H1 (cell line): ENCODE measurements at places on chromosomes 7 and 10. TPM values are rescaled to one million over a fixed set of nuclear protein-coding genes. Genes with fewer than 3 reads are reported as not detected.

The PRLHR gene
- total RNA-seq: not detected in 2 replicates

The SH2B2 gene
- total RNA-seq: 17.5 and 18.7 TPM in 2 replicates

The CYP2W1 gene
- total RNA-seq: not detected in 2 replicates

The SLC16A12 gene
- 1.6 and 2.0 TPM in 2 replicates for total RNA-seq

The HABP2 gene
- total RNA-seq: not detected in 2 replicates

The NRG3 gene
- total RNA-seq: 4.3 and 5.0 TPM in 2 replicates

The MMP21 gene
- not detected in 2 replicates for total RNA-seq

The MARVELD1 gene
- total RNA-seq: 33.1 and 37.3 TPM in 2 replicates

The USP54 gene
- 56.6 and 65.6 TPM in 2 replicates for total RNA-seq

GRCh38 chr10:47050618-47051455 is 139.6 kb downstream of the PTPN20 start:
- no peak for DNase-seq

DNA sequence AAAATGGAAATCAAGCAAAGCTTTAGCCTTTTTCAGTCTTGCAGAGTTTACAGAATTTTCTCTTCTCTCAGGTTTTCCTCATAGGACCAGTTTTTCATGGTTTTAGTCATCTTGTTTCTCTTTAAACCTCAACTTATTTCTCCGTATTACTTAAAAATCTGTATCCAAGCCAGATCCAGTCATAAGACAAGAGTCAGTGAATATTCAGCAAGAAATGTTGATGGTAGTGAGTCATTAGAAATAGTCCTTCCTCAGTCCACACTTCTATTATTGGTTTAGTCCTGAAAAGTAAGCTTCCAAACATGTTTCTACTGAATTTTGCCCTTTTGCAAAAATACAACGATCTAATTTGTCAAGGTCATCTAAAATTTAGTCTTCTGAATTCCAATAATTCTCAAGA is 107.0 kb downstream of the VIM start:
- no peak for DNase-seq

- no peak for DNase-seq
Observed at GRCh38 chr7:115679976-115680375, 350.6 kb downstream of the TFEC start.

GRCh38 chr10:46284286-46285229 is 2.2 kb upstream of the ANTXRL start:
- DNase-seq: peak; percentile 92

GRCh38 chr7:93890041-93890463 is 501 bp downstream of the TFPI2 start:
- peak; percentile 25 for DNase-seq

- no peak for DNase-seq
Observed at GRCh38 chr7:49773218-49773935, at the start of gene VWC2. Gene VWC2 (plus strand): TSS chr7:49773638. CDS start chr7:49775436, 1,798 bp downstream.

- DNase-seq: no peak
Observed at GRCh38 chr10:85580585-85580984, 786.0 kb downstream of the GRID1 start.

- DNase-seq: no peak
Observed at GRCh38 chr10:74575912-74576311, 250.5 kb upstream of the KAT6B start.

DNA sequence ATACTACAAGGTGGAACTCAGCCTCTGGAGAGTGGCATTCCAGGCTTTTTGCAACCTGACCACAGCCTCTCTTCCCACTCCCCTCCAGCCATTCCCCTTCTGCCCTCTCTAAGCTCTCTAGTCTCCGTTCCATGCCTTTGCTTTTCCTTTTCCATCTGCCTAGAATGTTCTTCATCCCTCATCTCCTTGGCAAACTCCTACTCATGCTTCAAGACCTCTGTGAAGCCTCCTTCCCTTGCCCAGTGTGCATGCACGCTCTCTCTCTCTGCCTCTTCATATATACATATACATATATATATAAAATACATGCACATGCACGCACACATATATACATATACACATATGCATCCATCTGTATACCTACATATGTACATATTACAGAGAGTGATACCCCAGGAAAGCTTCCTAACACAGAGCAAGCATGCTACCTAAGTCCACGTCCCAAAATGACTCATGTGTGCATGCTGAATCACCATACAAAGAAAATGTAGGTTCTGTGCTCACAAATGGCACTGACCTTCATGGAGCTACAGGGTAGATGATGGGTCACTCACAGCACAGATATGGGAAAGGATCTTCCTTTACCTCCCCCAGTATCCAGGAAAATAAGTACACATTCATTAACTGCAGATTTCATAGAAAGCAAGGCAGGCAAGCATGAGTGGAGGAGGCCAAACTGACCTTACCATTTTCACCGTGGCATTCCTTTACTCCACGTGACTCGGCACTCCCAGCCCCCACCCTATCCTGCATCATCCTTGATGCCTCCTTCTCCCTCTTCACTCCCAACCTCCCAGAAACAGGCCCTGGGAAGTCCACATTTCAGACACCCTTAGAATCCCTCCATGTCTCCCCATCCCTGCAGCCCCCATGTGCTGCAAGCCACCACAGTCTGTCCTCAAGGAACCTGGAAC is 238.4 kb upstream of the ZMIZ1 start:
- DNase-seq: no peak

DNA sequence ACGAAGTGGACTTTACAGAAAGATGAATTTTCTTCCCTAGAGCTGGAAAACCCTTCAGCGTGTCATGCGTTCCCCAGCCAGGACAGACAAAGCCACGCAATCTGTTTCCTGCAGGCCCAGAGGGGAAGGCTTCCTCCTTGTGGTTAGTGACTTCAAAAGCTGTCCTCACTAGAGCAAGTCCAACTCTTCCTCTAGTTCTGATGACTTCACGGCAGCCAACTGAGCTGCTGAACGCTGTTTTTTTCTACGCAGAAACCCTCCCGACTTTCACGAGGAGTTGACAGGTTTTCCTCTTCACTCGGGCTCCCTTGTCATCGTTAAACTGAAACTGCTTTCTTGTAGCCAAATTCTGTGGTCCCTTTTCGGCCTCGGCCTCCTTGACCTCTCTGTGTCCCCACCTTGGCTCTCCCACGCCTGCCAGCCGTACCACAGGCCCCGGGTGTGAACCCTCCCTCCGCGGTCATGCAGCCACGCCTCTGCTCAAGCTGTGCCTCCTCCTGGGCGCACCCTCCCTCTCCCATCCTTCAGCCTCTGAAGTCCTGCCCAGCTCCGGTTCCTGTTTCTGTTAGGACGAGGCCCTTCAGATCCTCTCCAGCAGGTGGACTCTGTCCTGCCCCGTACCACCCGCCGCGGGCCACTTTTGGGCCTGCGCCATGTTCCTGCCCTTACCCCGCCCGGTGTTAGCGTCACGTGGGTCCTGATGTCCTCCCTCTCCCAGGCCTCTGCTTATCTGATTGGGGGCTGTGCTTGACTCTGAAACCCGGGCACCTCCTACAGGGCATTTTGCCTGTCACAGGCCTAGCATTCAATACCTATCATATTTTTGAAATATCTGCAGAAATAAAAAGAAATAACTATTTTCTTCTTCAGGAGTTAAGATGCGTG is 39.3 kb downstream of the CUX1 start:
- no peak for DNase-seq

GRCh38 chr10:34565934-34566333 is 249.2 kb downstream of the PARD3 start:
- DNase-seq: no peak

DNA sequence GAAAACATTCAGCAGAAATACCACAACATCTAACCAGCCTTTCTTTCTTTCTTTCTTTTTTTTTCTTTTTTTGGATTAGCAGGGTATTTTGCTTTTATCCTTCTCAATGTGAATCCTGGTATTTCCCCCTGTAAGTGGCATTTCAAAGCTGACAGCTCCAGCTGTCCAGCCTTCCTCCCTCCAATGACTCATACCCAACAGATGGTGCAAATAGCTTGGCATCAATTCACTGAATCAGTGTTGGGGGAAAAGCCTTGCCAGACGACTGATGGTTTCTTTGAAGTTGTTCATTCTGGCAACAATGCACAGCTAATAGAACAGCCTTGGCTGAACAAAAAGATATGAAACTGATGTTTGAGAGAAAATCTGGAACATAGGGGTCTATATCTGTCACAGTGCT is 316.8 kb upstream of the STEAP1 start:
- no peak for DNase-seq

DNA sequence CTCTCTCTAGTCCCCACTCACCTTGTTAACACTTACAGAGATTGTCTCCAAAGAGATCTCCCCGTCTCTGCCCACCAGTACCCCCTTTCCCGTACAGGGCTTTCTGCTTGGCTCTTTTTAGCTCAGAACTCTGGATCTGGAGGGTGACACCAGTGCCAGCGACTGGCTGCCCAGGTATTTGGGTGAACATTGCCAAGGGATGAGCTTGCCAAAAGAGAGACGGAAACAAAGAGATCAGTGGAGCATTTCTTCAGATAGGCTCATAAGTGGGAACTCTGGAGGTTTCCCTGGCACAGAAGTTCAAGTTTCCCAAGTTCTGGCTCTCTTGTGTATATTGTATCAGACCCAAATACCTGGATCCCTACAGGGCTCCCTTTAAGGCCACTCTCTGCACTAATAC is 30.0 kb downstream of the STRIP2 start:
- no peak for DNase-seq

DNA sequence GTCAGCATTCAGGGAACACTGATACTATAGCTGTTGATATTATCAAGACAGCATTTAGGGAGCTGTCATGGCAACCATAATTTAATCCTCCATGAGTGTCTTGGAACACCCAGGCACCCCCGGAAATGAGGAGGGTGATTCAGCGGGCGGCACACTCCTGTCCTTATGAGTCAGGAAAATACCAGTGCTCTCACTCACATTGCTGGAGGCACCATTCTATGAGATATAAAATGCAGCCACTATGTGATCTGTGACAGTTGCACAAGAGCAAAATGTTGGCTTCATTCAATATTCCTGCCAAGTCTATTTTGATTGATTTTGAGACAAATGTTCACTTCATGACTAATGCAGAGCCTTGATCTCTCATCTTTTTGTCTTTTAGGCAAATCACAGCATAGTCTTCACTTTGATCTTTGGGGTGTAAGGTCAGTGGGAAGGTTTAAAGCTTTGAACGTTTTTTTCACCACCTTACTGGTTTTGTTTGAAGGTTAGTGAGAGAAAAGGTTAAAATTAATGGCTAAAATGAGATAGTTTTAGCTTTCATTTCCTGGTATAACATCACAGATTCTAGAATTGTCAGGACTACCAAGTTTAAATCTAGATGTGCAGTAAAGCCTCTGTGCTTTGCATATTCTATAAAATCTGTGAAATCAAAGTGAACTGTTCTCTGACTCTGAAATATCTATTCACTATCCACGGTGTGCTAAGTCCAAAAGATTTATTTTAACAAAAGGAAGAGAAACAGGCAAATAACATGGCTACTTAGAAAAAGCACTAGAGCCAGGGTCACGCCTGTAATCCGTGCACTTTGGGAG is 12.4 kb upstream of the ARHGAP12 start:
- DNase-seq: no peak

GRCh38 chr10:30583778-30584415 is 45.7 kb downstream of the LYZL2 start:
- no peak for DNase-seq

- peak; percentile 96 for DNase-seq
Observed at GRCh38 chr7:100835903-100836811, 8.8 kb upstream of the EPHB4 start.

DNA sequence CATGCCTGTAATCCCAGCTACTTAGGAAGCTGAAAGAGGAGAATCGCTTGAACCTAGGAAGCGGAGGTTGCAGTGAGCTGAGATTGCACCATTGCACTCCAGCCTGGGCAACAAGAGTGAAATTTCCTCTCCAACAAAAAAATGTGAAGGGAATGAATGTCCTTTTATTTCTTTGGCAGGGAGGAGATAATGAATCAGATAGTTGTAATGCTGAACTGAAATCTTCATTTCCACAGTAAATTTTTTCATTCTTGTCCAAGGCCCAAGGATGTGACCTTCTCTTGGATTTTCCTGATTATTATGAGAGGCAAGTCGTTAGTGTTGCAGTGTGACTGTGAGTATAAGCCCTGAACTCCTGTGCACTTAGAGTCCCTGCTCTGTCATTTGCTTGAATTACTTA is 13.6 kb downstream of the STAMBPL1 start:
- no peak for DNase-seq

DNA sequence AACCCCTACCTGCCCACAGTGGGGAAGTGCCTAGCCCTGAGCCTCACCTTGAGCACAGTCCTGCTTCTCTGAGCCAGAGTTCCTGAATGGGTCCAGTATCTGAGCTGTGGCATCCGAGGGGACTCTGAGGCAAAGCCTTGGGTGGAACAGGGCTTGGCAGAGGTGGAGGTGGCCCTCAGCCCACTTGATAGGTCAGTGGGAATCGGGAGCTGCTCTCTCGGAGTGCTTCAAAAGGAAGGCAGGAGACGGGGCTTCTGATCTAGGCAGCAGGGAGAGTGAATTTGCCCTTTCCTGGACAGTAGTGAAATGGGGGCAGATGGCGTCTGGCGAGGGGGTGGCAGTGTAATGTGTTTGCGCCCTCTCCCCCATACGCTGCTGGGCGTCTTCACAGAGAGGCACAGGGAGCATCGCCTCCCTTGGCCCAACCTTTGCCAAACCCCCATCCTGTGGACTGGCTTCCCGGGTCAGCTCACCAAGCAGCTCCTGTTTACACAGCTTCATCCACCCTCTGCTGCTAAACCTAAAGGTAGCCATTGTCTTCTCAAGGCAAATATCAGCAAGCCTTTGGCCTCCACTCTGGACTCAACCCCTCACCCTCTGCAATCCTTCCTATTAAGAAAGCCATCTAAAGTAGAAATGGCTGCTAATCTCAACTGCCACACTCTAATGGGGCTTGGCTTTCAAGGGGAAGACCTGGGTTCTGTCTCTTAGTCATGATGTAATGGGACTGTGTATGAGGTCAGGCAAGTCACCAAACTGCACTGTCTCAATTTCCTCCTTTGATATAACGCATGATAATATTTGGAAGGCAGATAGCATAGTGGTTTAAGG is 21.1 kb upstream of the VDAC2 start:
- no peak for DNase-seq

DNA sequence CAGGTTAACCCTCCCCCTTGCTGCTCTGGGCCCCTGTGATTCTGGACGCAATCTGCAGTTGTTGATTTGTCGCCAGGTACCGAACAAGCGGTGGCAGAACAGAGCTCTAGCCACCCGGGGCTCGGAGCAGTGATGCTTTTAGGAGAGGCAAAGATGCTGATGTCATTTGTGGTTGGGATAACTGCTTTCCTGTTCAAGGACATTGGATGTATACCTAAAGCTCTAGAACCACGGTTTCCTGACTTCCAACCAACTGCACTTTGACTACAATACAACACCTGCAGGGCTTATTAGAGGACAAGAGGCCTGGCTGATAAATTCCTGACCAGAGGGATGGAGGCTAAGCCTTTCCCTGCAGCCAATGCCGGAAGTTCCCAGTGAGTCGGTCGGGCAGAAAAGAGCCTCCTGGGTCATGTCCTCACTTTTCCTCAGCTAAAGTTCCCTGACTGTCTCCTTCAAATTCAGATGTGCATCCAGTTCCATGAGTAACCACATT is 6.5 kb upstream of the RBM20 start:
- DNase-seq: no peak

DNA sequence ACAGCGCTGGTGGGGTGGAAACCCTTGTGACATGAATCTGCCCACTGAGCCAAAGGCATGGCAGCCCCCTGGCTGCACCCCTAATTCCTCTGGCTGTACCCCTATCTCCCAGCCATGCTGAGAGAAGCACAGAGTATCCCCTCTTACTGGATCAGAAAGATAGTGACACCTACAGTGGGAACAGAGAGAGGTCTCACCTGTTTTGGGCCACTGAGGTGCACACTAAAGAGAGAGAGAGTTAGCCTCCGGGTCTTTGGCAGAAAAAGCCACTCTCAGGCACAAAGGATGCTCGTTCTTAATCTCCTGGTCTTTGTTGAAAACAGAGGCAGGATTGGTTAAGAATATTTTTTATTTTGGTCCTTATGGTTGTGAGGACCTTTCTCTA is 11.3 kb downstream of the TSPAN14 start:
- no peak for DNase-seq

GRCh38 chr7:85464042-85464651 is 277.3 kb upstream of the SEMA3D start:
- no peak for DNase-seq
